ENCODE measurements at places on chromosomes 2 and 18.

GRCh38 chr2:207253666-207254345 is 88.1 kb upstream of the KLF7 start:
- peak; percentile 19 for DNase-seq

DNA sequence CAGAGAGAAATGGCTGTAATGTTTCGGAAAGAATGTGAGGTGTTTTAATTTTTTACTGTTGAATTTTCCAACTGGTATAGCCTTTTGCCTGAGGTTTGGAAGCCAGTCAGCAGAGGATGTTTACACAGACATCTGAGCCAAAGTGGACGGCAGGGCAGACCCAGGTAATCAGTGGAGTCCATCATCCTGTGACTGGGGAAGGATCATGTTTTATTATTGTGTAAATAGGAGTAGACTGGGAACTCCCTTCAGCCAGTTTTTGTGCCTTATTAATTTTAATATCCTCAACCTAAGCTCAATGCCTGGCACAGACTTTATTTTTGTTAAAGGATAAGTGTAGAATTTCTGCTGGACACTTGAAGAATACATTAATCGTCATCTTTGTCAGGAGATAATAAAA is 142.0 kb upstream of the GAREM1 start:
- no peak for DNase-seq

- DNase-seq = no peak
These were observed 763.5 kb downstream of the SUCLG1 start for GRCh38 chr2:83695530-83695929.

DNA sequence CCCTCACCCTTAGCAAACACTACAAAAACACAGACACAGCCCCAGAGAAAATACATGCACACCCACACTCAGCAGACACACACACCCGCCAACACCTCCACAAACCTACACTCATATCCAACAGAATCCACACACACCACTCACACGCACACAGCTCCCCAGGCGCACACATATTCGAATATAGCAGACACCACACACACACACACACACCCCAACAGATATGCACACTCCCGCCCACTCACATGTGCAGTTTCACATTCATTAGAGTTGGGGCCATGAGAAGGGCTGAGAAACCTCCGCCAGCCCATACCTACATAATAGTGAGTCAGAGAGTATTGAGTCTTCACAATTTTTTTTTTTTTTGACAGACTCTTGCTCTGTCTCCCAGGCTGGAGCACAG is 29.4 kb upstream of the NOTO start:
- DNase-seq = no peak

DNA sequence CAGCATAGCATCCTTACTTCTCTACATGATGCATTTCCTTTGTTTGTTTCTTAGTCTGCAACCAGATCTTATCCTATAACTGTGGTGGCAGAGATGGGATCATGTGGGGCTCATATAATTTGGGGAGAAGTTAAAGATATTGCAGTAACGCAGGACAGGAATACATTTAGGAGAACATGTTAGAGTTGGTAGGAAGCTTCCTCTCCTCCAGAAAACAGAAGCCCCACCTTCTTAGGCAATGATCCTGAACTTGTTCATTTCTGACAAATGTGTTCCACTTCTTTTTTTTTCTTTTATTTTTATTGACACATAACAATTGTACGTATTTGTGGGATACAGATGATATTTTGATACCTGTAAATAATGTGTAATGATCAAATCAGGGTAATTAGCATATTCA is 99.9 kb downstream of the VSNL1 start:
- DNase-seq = no peak

- no peak for DNase-seq
These were observed 200.0 kb upstream of the SIX3 start for GRCh38 chr2:44741507-44741906.

- no peak for DNase-seq
These were observed 12.6 kb downstream of the DRC1 start for GRCh38 chr2:26414311-26414710.

- peak; percentile 18 for DNase-seq
These were observed 54.4 kb downstream of the STK39 start for GRCh38 chr2:168192839-168193616.

GRCh38 chr18:13492314-13492713 is 234.0 kb downstream of the FAM210A start:
- DNase-seq = no peak

Measured in SW 1271 (cell line).